NCI-H146 (cell line): ENCODE measurements at places on chromosomes 6 and 20.

- DNase-seq, result no peak
Observed at GRCh38 chr20:23403751-23404150, 17.5 kb downstream of the NAPB start.

GRCh38 chr6:5468586-5468985 is 207.3 kb downstream of the FARS2 start:
- DNase-seq, result no peak

GRCh38 chr6:163287626-163288025 is 126.9 kb upstream of the QKI start:
- no peak for DNase-seq

DNA sequence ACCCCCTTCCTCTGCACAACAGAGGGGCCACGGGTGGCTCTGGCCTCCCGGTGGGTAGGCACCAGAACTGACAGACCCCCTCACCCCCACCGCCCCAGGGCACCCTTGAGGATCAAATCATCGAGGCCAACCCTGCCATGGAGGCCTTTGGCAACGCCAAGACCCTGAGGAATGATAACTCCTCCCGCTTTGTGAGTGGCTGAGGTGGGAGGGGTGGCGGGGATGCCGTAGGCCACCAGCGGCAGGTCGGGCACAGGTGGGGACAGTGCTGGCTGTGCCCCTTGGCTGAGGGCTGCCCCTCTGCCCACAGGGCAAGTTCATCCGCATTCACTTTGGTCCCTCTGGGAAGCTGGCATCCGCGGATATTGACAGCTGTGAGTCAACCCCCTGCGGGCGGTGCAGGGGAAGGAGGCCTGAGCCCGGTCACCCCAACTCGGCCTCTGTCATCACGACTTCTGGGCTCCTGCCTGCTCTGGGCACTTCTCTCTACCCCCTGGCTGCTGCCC is 29.1 kb downstream of the MYH7B start:
- no peak for DNase-seq
